ENCODE measurements at places on chromosomes 11 and 22. TPM values are rescaled to one million over a fixed set of nuclear protein-coding genes. Genes with fewer than 3 reads are reported as not detected.
A peak's percentile ranks its signal among the peaks of the same experiment; 100 is the strongest.

SEZ6L gene
- 0.08 TPM for total RNA-seq

DNA sequence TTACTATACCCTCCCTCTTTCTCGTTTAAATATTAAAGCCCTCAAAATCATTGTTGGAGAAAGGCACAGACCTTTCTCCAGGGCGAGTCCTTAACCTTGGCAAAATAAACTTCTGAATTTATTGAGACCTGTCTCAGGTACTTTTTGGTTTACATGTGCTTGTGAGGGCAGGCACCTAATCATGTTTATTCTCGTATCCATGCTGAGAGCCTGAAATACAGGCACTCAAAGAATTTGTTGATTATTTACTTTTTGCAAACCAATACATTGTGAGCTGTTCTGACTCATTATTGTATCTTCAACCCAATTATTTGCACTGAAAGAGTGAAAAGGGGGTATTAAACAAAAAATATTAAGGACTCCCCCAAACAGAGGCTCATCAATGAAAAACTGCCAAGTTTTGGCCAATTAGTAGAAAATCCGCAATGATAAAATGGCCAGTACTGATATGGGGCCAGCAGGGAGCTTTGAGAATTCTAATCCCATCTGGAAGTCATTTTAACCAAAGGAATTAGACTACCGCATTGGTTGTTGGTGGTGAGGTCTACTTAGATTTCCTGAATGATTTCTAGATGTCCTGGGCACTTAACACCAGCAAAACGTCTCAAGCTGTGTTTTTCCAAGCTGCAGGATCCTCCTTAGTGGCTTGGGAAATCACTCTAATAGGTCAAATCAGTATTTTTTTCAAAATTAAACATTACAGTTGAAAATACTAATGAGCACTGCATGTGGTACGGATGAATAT, 157.3 kb downstream of the SWAP70 start:
- no peak for DNase-seq

DNA sequence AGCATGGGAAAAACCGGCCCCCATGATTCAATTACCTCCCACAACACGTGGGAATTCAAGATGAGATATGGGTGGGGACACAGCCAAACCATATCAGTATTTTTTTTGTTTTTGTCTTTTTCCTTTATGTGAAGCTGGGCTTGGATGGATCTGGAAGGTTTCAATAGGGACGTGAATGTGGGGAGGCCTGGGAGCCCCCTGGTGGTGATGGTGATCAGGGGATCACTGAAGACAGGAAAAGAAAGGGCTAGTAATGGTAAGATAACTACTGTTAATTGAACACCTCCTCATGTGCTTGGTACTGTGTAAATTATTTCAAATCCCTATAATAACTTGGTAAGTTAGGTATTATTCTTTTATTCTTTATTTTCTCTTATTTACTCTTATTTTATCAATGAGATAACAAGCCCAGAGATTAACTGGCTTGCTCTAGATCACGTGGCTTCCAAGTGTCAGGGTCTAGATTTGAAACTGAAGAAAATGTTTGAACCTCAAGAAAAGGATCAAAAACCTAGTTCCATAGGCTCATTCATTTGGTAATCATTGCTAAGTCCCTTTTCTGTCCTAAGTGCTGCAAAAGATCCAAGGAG, 364.2 kb downstream of the TENM4 start:
- peak; percentile 69 for DNase-seq

DNA sequence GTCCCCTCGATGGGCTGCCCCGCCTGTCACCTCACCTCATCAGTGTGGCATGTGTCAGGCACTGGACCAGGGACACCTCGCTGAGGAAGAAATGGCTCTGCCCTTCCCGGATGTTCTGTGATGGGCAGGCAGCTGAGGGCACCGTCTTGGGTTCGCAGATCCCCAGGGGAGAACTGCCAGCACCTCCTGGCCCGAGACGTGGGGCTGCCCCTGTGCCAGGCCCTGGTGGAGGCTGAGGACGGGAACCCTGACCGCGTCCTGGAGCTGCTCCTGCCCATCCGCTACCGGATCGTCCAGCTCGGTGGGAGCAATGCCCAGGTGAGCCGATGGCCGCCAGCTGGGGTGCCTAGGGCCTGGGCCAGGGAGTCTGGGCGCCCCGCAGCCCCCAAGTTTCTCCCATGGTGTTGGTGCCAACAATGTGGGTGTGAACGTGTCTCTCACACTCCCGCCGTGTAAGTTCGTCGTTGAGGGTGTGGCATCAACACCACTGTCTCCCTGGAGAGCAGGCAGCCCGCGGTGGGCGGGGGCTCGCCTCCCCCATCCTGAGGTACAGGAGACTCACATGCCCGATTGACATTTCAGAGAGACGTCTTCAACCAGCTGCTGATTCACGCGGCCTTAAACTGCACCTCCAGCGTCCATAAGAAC, 7.3 kb upstream of the GTSE1 start:
- DNase-seq, result no peak

DNA sequence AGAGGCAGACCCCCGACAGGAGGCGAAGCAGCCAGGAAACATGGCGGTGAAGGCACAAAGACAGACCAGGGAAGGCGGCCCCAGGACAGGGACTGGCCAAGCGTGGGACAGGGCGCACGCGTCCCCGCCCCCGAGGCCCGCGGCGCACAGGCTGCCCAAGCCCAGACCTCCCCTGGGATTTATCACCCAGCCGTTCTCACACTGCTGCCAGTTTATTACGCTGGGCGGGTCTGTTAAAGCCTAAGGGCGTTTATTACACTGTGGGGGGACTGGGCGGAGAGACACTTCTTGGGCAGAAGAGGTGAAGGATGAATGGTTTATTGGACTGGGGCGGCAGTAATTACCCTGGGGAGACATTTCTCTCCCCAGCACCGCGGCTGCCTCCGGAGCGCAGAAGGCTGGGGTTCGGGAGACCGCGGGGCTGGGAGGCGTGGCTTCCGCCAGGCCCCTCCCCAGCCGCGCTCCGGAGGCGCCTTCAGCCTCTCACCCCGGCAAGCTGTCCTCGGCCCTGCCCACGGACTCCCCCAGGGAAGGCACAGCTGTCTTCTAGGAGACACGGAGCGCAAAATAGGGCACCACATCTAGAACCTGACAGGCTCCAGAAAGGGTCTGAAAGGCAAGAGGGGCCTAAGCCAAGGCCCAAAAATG, 47.1 kb downstream of the SLC22A12 start:
- peak; percentile 74 for DNase-seq

- no peak for DNase-seq
These were observed 32.9 kb downstream of the RPS6KA4 start for GRCh38 chr11:64391839-64392238.

- DNase-seq, result no peak
These were observed 15.4 kb upstream of the POU2AF2 start for GRCh38 chr11:111230122-111230465.

GRCh38 chr11:8233691-8234424, 29.8 kb downstream of the LMO1 start:
- DNase-seq, result no peak

DNA sequence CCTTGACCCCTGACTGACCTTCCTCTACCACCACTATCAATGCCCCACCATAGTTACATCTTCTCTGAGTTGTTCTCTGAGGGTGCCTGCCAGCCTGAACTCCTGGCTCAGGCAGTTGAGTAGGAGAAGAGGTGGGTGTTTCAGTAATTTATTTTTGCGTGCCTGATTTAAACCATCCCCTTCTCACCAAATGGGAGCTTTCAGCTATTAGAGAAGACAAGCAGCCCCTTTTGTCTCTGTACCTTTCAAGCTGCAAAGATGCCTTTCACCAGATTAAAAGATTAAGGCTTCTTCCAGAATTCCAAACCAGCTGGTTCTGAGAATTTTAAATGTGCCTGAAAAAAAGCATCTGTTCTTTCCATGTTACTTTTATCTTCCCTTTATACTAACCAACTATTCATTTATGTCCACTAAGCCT, 223.8 kb downstream of the FAM76B start:
- DNase-seq, result no peak

DNA sequence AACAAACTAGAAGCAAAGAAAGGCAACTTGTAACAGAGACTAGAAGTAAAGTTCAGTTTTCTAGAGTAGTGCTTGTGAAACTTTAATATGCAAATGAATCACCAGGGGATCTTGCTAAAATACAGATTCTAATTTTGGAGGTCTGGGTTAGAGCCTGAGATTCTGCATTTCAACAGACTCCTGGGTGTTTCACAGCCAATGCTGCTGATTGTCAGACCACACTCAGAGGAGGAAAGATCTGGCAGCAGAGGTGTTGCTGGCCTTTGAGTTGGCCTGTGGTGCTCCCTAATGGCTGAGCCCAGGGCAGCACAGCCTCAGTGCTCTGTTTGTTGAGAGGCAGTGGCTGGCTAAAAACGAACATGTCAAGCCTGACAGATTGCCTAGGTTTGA, 5.4 kb downstream of the CRY2 start:
- DNase-seq, result no peak

MRGPRX3 gene
- not detected for total RNA-seq

- DNase-seq, result no peak
These were observed 43.5 kb downstream of the LINC01488 start for GRCh38 chr11:69524991-69525411.

SLC22A25 gene
- total RNA-seq, result not detected

DNA sequence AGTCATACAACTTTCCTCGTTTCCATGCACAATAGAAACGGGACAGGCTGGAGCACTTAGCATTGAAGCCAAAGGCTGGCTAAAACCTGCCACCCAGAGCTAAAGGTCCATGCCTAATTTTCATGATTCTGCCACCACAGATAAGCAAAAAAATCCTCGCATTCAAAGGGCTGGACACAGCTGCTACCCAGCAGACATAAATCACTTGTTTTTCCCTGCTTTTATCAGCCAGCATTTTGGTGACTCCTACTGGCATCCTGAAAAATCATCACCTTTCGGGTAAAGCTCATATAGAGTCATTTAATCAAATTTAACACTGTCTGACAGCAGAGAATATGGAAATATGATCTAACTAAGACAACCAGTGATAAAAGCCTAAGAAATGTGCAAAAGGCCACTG, 37.9 kb downstream of the ALG9 start:
- no peak for DNase-seq

- DNase-seq, result no peak
These were observed 96.4 kb upstream of the SESN3 start for GRCh38 chr11:95327273-95327948.

SMC1B gene
- not detected for total RNA-seq

APOBEC3B gene
- total RNA-seq, result 34.3 TPM

DNA sequence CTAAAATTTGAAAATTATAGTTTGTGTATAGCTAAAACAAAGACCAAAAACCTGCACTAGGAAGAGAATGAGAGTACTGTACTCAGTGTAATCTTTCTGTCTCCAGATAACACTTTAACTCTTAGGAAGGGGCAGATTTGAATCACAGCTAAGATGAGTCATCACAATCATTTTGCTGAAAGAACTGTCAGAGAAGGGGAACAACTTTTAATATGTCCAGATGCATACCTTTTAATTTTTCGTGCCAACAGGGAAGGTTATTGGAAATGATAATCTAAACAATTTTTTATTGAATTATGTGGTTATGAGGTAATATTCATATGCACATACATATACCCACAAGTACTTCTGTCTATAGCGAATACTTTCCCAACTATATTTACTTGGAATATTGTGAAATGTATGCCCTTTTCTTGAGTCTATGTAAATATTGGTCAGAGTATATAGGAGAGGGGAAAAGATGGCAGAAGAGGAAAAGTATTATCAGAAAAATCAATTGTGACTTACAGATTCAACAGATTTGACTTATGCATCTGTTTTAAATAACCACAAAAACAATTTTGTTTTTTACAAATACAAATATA, 51.1 kb upstream of the MUC15 start:
- no peak for DNase-seq

DNA sequence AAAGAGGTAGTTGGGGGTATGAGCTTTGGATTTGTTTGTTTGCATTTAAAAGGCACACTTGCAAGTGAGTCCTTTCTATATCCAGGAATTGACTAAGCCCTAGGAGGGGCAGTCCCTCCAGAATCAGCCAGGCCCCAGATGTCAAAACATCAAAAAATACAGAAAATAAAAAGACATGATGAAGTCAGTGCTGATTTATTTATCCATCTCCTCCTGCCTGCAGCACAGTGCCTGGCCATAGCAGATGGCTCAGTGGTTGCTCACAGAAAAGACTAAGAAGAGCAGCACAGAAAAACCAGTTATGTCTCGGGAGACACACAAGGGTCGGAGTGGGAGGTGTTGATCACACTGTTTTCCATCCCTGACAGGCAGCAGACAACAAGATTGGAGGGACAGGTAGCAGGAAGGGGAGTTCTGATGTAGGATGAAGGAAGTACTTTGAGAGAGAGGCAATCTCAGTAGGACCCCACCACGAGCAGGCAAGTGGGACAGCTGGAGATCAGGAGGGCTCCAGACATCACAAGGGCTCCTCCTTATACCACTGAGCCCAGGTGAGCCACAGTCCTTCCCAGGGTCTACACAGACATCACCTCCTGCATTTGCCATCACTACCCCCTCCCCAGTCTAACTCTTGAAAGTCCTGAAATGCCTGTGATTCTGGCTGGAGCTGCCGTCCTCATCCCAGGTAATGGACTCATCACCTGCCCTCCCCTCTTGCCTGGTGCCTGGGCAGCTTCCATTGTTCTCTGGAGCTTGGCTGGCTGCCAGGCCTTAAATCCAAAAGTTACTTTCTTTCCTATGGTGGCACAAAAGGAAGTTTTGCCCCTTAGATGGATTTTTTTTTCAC, 32.3 kb downstream of the TMPRSS5 start:
- no peak for DNase-seq

APOL4 gene
- total RNA-seq, result 2.4 TPM

DNA sequence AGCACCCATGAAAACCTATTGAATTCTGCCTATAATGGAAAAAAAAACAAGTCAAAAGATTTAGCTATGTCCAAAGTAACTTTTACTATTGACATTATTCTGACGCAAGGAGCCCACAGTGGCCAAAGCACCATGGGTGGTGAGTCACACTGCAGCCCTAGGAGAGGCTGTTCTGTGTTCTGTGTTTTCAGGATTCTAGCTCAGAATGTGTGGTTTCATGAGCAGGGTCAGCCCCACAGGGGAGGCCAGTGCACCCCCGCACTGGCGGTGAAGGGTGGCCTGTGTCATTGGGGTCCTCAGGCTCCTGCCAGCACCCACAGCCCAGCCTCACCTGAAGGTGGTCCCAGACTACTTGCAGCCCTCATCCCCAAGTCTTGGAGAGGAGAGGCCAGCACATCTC, 112.2 kb downstream of the BRD1 start:
- no peak for DNase-seq

DNA sequence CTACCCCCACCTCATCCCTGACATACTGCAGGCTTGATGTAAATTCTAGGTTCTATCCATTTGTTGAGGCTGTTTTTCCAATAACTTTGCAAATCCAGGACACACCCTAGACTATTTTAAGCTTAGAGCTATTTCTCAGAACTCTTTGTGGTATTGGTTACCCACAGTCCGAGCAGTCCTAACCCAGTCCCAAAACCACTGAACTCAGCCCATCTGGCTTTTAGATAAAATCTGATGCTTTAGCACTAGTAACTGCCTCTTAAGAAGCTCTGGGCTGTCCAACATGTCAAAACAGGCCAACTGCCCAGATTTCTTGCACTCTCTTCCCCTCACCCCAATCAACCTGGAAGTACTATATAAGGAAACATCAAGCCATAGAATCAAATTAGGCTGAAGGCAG, 344.4 kb upstream of the CADM1 start:
- DNase-seq, result no peak

DNA sequence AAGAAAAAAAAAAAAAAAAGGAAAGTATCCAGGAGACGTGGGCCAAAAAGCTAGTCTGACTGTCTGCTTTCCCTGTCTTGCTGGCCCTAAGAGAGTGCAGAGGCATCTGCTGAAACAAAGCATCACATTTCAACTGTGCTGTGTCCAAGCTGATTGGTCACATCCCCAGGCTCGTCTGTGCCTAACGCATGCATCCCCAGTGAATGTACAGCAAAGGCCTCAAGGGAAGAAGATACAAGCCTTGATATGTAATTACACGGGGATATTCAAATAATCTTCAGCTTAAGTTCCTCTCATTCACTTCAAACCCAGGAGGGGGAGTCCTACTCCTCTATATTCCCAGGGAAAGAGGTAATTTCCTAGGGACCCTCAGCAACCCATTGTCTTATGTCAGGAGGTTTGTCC, 5.4 kb upstream of the SORL1 start:
- no peak for DNase-seq

Data from left colon (tissue), 2 donors.